ENCODE measurements at places on chromosomes 5 and 9.

DNA sequence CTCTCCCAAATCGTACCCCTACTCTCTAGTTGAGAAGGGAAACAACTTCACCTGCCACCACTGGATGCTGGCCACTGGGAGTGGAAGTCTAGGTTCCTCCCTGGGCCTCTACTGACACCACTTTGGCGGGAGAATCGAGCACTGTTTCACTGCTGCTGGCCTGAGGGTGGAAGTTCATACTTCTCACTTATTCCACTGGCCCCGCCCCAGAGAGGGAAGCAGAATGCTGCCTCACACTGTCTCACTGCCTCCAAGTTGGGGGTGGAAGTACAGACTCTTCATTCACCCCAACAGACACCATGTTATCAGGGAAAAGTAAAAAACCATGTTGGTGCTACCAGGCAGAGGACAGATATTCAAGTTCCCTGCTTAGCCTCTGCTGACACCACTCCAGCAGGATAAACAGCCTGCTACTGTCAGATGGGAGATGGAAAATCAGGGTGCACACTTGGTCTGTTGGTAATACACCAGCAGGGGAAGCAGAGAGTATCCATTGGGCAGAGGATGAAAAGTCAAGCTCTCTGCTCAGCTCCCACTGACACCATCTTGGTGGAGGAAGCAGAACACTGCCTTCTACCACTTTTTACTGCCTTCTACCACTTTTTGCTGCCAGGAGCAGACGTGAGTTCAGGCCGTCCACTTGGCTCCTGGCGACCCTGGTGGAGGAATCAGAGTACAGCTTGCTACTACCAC is 159.4 kb downstream of the SIL1 start:
- DNase-seq, result no peak

- peak; percentile 85 for DNase-seq
These were observed 2.0 kb upstream of the ANP32B start for GRCh38 chr9:97980918-97981845.

DNA sequence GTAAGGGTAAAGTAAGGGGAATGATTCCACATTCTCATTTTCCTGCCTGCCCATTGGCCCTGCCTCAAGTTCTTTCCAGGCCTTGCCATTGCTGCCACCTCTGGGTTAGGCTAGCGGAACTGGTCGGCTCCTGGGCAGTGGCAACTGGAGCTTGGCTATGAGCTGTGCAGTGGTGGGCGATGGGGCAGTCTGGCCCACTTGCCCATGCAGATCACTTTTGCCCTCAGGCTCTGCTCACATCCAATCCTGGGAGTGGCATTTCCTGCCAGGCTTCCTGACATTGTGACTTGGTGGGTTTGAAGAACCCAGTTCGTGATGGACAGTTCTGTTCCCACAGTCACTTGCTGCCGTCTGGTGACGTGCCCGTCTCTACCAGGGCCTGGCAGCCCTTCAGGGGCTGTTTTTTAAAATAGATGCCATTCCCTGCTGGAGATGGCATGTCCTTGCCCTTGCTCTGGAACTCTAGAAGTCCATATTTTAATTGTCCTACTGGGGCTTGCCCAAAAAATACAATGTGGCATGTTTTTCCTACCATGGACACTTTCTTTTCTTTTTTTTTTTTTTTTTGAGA is 86.1 kb downstream of the FGF18 start:
- no peak for DNase-seq

DNA sequence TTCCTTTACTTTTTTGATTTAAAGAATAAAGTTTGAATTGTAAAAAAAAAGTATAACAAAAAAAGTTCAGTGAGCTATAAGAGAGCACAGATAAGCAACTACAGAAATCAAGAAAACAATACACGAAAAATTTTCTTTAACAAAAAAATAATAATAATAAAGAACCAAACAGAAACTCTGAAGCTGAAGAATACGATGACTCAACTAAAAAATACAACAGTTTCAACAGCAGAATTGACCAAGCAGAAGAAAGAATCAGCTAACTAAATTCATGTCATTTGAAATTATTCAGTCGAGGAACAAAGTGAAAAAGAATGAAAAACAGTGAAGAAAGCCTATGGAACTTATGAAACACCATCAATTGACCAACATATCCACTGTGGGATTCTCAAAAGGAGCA is 177.7 kb downstream of the NDUFS4 start:
- DNase-seq, result no peak

- no peak for DNase-seq
These were observed 243.9 kb downstream of the TLE1 start for GRCh38 chr9:81445331-81445921.

GRCh38 chr9:101601904-101602765 is 7.4 kb upstream of the PPP3R2 start:
- peak; percentile 56 for DNase-seq

- no peak for DNase-seq
These were observed 230 bp downstream of the SLC44A1 start for GRCh38 chr9:105244734-105245028.

DNA sequence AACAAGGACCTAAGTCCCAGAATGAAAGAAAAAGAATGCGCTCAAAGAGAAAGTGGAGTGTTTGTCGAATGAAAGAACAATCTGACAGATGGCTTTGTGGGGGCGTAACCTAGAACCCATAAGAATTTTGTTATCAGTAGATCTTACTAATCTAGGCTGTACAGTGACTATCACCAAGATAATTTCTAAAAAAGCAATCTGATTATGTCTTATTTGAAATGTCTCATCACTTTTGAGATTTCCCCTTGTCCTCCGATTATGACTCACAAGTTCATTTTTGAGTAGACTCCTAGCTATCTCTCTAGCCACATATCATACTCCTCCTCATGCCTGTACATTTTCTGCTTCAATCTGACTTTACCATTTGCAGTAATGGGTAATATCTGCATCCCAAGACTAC is 135.6 kb upstream of the SMARCA2 start:
- DNase-seq, result no peak

DNA sequence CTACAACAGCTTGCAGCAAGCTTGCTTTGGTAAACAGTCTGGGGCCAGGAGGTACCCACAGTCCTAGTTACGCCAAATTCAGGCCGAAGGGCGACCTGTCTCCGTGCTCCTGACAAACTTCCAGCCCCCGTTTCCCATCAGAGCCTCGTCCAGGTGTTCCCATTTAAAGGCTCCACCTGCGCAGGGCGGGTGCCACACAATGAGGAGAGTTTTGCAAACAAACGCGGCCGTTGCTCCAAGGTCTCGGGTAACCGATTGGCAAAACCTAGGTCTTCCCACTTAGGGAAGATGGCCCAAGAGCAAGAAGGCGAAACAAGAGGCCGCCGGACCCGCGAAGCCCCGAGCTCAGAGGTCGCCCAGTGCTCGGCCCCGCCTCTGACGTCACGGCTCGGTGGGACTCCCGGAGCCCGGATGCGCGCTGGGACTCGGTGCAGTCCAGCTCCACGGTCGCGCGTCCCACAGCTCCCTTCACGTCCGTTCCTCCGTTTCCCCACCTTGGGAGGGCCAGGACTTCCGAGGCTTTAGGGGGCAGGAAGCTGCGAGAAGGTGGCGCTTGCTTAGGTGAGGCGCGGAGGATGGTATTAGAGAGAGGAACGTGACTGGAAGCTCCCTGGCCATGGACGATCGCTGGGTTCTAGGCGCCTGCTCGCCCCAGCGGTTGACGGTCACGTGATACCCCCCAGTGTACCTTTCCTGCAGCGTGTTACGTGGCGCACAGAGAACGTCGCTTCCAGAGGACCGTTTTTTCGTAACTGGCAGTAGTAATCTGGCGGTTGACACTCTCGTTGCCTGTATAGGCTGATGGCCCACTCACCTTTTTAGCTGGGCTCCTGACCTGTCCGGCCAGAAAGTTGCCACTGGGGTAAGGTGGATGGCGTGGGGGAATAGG is 41.8 kb upstream of the KDM4C start:
- peak; percentile 68 for DNase-seq

- no peak for DNase-seq
These were observed 368.1 kb upstream of the GRIA1 start for GRCh38 chr5:153122403-153122802.

GRCh38 chr5:15234911-15235310 is 265.1 kb upstream of the FBXL7 start:
- no peak for DNase-seq

DNA sequence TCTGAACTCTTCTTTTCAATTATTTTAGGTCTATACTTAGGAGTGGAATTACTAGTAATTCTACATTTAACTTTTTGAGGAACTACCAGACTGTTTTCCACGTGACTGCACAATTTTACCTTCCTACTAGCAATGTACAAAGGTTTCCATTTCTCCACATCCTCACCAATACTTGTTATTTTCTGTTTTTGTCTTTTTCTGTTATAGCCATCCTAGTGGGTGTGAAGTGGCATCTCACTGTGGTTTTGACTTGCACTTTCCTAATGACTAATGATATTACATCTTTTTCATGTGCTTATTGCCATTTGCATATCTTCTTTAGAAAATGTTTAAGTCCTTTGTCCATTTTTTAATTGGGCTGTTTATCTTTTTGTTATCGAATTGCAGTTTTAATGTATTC is 136.9 kb upstream of the EGFLAM start:
- DNase-seq, result no peak

- no peak for DNase-seq
These were observed 33.0 kb upstream of the WHRN start for GRCh38 chr9:114538241-114538640.

DNA sequence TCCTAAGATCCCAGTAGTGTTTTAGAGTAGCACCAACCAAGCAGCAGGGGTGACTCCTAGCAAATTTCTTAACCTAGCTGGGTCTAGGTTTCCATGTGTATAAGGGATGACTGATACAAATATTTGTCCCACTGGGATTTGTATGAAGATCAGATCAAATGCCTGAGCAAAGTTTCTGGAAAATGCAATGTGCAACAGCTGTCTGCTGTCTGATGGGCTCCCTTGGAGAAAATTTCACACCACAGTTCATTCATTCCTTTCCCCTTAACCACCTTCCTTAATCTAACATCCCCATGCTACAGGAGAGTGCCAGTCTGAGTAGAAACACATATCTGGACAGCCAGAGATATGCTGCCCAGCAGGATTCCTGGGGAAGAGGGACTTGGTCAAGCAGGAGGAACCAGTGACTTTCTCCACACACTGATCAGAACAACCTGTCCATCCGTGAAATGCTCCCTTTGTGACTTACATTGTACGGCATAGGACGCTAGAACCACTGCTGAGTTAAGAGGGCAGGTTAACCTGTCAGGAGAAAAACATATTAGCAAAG is 53.3 kb downstream of the PTPN3 start:
- no peak for DNase-seq

GRCh38 chr9:7229571-7229970 is 471.8 kb downstream of the KDM4C start:
- DNase-seq, result no peak

DNA sequence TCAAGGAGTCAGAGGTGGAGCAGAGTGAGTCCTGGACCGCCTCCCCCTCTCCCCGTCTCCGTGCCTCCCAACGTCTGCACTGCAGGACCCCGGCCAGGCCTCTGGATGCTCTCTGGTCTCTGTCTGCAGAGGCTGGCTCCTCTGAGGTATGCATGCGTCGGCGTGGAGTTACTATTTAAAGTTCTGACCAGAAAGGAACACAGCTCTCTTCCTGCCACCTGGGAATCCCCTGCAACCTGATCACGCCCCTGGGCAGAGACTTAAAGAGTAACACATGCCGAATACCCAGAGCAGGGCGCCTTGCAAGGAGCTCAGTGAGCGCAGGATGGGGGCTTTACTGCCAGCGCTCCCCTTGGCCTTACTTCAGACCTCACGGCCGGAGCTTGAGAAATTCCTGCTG is 16.0 kb downstream of the ANXA6 start:
- DNase-seq, result no peak

DNA sequence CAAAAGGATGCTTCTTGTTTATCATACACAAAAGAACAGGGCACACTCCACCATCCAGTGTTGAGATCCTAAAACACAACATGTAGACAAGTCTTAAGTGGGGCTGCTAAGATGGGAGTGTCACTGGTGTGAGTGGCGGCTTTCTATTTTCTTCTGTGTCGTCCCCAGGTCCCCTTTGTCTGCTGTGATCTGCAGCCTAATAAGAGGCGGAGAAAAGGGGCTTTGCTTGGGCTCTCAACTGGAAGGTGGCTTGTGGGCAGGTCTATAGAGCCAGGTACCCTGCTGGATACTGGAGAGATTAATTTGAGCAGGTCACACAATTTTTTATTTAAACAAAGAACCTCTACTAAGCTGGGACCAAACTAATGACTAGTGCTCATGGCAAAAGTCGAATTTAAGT is 126.1 kb upstream of the SAP30L start:
- no peak for DNase-seq

- no peak for DNase-seq
These were observed 47.8 kb downstream of the RNF145 start for GRCh38 chr5:159161361-159162214.

DNA sequence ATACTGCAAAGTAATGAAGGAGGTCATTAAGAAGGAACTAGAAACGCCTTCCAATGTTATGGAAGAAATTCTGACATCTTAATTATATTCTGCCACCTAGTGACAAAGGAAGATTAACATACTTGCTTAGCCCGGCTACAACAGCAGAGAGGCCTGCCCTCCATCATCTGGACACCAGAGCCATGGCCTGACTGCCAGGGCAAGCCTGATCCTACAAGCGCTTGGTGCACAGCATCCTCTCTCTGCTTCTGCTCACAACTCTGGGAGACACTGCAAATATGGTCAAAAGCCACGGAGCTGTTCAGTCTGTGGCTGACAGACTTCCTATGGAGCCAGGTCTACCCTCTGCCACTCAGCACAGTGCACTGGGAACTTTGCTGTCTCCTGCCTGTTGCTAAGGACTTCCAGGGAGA is 87.3 kb upstream of the SLC44A1 start:
- DNase-seq, result peak; percentile 79

- peak; percentile 39 for DNase-seq
These were observed 107.5 kb downstream of the PBX3 start for GRCh38 chr9:125854553-125855275.

- DNase-seq, result no peak
These were observed 389.9 kb downstream of the MTRR start for GRCh38 chr5:8258801-8259200.

DNA sequence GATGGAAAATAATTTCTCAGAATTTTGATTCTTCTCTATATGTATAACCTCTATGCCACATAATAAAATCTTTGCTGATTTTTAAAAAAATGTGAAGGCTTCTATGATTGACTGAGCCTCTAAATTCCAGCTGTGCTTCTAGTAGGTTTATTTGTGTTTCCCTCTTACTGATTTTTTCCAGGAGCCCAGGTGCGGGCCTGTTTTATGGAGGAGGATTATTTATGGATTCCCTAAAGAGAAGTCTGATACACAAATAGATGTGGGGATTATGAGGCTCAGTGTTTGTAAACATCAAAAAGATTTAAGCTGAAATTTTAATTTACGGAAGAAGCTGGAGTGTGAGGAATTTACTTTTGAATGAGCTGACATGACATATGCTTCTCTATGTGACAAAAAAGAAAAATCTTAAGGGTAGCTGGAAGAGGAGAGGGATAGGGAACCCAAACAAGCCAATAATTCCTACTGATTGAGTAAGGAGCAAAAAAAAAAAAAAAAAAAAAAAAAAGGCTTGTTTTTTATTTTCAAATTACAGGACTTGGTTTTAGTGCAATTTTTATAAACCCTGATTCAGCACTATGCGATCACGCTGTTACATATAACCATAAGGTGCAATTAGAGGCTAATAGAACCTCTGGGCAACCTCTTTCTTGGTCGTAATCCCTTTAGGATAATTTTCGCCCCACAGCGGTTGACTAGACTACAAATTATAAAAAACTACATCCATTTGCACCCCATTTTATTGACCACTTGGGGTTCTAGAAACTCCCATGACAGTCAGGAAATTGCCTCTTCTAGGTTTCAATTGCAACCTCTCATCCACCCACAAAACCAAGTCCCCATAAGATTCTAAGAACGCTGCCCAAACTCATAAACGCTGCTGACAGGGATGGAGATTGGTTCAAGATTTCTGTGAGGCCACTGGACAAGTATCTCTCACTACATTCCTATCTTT is 44.4 kb upstream of the RAI14 start:
- DNase-seq, result no peak

GRCh38 chr5:133688391-133688790 is 76.0 kb upstream of the FSTL4 start:
- DNase-seq, result no peak

Measured in erythroblast (primary cell).